ENCODE measurements at places on chromosomes 16 and 17. TPM values are rescaled to one million over a fixed set of nuclear protein-coding genes. Genes with fewer than 3 reads are reported as not detected.
A peak's percentile ranks its signal among the peaks of the same experiment; 100 is the strongest.

GRCh38 chr17:40548982-40549685 lies 16.1 kb downstream of the CCR7 start:
- DNase-seq: no peak

- DNase-seq: peak; percentile 86
These were observed 18.6 kb downstream of the C1QTNF1 start for GRCh38 chr17:79042421-79043190.

DNA sequence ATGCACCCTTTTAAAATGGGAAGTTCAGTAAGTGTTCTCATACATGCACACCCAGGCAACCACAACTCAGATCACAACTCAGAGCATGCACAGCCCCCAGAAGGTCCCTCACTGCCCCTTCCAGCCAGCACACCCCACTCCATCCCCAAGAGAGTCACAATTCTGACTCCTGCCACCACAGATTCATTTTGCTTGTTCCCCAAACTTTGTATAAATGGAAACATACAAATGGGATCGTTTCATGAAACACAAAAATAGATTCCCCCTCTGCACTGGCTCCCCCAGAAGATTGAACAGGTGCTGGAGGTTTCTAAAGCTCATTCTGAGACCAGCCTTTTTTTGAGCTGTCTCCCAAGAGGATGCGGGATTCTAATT lies 3.3 kb upstream of the TNFRSF13B start:
- no peak for DNase-seq

DNA sequence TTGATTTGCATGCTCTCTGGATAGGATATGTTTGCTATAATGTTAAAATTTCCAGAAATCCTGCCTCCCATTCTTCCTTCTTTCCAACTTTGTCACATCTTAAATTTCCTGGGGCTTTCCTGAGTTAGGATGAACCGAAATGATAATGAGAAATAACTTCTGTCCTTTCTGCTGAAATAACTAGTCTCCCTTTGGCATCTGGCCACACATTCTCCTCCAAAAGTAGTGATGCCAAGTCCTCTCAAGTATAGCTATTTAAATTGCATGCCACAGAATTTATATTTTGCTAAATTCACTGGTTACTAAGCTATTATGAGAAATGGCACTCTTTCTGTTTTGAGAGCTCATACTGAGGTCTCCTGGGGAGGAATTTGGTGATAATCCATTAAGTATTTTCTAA lies 30.6 kb downstream of the FAM20A start:
- no peak for DNase-seq

DNA sequence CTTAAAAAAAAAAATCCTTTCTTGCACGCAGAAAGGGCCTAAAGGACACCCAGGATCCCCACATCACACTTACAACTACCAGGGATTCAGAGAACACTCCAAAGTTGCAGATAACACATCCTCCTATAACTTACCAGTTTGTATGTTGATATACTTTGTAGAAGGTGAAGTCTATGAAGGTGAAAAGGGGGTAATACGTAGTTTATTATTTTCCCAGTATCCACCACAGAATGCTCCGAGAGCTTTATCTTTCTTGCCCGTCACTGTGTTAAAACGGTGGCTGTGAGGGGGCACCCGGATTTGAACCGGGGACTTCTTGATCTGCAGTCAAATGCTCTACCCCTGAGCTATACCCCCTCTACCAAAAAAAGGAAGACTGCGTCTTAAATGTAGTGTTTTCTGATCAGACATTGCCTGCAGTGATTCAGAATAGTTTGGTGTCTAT lies 7.9 kb upstream of the RPL23 start:
- no peak for DNase-seq

DNA sequence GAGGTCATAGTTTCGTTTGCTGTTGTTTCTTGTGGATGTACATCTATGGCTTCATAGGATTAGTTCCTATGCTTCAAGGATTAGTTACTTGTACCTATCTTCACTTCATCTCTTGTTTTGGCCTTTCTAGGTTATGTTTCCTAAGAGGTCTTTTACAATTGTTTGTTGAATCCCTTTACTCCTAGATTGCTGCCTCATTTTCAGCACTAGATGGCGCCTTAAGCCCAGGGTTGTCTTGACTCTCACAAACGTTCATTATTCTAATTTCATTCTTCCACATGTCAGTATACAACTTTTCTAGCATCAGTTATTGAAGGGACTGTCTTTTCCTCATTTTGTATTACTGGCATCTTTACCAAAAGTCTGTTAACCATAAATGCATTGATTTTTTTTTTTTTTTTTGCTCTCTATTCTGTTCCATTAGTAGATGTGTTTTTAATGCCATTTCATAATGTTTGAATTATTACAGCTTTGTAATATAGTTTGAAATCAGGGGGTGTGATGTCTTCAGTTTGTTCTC lies 45.0 kb upstream of the NACA2 start:
- no peak for DNase-seq

DNA sequence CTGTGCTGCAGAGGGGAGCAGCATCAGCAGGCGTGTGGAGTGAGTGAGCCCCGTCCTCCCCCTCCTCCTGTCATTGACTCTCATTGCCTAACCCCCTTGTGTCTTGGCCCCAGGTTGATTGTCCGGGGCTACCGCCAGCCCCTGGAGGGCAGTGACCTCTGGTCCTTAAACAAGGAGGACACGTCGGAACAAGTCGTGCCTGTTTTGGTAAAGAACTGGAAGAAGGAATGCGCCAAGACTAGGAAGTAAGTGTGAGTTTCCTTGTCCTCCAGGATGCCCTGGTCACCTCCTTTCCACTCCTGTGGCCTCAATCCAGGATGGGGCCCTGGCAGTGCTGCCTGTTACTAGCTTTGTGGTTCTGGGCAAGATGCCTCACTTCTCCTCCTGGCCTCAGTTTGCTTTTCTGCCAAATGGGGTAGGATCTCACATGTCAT lies 87.0 kb downstream of the ABCC1 start:
- no peak for DNase-seq

DNA sequence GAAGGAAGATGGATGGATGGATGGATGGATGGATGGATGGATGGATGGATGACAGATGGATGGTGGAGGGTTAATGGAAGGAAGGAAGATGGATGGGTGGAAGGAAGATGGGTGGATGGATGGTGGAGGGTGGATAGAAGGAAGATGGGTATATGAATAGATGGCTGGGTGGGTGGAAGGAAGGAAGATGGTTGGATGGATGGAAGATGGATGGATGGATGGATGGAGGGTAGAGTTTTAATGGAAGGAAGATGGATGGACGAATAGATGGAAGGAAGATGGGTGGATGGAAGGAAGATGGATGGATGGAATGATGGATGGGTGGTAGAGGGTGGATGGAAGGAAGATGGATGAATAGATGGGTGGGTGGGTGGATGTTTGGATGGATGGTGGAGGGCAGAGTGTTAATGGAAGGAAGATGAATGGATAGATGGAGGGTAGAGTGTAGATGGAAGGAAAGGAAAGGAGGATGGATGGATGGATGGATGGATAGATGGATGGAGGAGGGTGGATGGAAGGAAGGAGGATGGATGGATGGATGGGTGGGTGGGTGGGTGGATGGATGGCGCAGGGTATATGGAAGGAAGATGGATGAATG lies 22.1 kb downstream of the MLYCD start:
- no peak for DNase-seq

- no peak for DNase-seq
These were observed 492.2 kb downstream of the KCNJ2 start for GRCh38 chr17:70661342-70662222.

DNA sequence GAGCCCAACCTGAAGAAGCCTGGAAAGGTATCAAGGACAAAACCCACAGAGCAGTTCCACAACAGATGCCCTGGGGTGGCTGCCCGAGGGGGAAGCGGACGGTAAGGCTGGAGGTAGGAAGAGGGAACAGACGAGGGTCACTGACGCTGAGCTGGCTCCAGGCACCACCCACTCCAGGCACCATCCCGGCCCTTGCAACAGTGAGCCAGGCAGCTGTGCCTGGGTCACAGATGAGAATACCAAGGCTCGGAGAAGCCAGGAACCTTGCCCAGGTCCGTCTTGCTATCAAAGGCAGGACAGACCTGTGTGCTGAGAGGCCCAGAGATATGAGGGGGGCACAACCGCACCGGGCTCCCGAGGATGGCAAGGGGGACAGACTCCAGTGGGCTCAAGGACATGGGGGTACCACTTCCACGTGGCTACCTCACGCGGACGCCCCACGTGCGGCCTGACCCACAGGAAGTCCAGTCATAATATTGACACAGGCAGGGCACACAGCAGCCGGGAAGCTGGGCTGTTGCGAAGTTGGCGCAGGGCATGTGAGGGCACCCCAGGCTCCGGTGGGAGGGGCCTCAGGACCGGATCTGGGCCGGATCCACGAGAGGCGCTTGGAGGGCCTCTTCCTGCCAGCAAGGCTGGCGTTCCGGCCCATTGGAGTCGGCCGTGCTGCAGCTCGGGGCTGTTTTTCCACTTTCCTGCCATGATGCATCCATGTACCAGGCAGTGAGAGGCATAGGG lies 29.9 kb downstream of the PEMT start:
- DNase-seq: peak; percentile 87

DNA sequence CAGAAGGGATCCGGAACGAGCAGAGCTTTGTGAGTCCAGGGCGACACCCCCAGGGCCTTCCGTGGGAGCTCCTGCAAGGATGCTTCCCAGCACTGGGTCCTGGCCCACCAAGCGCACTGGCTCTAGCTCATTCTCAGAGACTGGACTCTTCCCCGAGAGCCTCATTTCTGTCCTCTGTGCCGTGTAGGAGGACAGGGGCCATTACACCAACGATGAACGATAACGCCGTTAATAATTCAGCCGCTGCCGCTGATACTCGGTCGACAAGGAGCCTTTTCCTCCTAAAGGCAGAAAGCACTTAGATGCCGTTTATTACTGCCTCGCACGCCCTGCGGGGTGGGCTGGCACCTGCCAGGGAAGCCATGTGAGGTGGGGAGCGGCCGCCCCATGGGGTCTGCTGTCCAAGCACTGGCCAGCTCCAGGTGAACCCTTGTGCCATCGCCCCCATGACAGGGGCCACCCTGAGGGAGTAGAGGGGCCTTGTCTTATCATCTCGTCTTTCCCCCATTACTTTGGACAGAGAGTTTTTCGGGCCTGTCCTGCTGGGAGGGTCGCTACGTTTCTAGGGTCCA lies 33.5 kb downstream of the TBC1D16 start:
- DNase-seq: no peak

DNA sequence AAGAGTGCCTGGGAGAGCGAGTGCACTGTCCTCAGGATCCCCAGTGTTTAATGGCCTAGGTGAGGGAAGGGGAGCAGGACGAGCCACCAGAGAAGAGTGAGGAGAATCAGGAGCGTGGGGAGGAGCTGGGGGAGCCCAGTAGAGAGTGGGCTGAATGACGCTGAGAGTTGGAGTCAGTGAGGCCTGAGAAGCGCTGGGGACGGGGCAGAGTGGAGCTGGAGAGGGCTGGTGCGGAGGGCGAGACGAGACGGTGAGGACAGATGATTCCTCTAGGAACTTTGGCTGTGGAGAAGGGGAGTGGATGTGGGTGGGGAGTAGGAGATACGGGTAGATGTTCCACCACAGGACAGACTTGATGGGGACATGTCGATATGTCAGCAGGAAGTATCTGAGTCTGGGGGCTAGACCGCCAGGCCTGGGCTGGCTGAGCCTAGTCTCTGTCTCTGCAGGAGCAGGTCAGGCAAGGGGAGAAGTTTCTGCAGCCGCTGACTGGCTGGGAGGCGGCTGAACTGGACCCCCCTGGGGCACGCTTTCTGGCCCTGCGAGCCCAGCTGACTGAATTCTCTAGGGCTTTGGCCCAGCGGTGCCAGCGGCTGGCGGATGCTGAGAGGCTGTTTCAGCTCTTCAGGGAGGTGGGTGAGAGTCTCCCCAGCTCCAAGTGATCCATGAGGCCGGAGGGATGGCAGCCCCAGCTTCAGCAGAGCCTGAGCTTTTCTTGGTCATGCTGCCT lies 4.7 kb downstream of the PLEKHG4 start:
- no peak for DNase-seq

- no peak for DNase-seq
These were observed 35.7 kb upstream of the DYNLL2 start for GRCh38 chr17:58047376-58048150.

GRCh38 chr17:3989041-3989886 lies 25.0 kb upstream of the ATP2A3 start:
- DNase-seq: no peak

- DNase-seq: peak; percentile 14
These were observed 24.0 kb downstream of the RNF213 start for GRCh38 chr17:80284631-80285030.

- no peak for DNase-seq
These were observed 27.9 kb upstream of the C16orf95 start for GRCh38 chr16:87344931-87345631.

DNA sequence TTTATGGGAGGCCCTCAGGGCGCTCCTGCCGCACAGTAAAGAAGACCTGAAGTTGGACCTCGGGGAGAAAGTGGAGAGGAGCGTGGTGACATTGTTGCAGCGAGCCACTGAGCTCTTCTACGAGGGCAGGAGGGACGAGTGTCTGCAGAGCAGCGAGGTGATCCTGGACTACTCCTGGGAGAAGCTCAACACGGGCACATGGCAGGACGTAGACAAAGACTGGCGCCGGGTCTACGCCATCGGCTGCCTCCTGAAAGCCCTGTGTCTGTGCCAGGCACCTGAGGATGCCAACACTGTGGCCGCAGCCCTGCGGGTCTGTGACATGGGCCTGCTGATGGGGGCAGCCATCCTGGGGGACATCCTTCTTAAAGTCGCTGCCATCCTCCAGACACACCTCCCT lies 6.8 kb downstream of the KDM8 start:
- no peak for DNase-seq

DNA sequence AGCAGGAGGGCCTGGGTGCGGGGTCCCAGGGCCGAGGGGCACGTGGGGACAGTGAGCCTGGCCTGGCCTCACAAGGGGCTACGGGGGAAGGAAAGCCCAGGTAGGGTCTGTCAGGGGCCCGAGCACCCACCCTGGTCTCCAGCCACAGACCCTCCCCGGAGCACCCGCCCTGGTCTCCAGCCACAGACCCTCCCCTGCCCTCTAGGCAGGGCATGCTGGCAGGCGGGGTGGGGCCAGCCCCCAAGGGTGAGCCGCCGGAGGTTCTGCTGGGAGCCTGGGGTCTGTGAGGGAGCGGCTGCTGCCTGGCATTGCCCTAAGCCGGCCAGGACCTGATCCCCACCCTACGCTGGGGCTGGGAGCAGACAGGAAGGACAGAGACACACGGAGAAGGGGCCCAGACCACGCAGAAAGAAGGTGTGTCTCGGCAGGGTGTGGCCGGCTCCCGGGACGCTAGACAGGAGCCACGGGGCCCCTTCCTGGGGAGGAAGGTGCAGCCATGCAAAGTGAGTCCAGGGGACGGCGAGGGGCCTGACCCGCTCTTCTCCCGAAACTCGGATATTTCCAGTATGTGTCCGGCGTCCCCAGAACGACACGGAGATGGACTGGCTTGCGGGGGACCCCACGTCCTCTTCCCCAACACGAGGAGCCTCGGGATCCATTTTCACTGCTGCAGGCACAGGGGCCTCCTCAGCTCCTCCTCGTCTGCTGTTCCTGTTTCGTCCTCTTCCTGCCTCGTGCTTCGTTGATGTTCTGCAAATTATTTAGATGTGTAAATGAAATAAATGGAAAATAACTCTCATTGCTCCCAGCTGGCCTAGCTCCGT lies 15.5 kb downstream of the UTS2R start:
- DNase-seq: no peak

BCO1 gene
- not detected for total RNA-seq

OR2C1 gene
- total RNA-seq: not detected

SLC4A1 gene
- total RNA-seq: 7.2 TPM

ZNF75A gene
- 13.8 TPM for total RNA-seq

SLC12A3 gene
- total RNA-seq: not detected

CASKIN2 gene
- total RNA-seq: 26.3 TPM

CYB561 gene
- 1.5 TPM for total RNA-seq

MTHFSD gene
- 14.8 TPM for total RNA-seq

ATP2C2 gene
- total RNA-seq: not detected

FOXF1 gene
- 0.06 TPM for total RNA-seq

HOXB1 gene
- not detected for total RNA-seq

Measured in psoas muscle (tissue), 8 donors.